ENCODE measurements at places on chromosomes 6 and 20. TPM values are rescaled to one million over a fixed set of nuclear protein-coding genes. Genes with fewer than 3 reads are reported as not detected.

GRCh38 chr6:128233531-128233930, 286.9 kb downstream of the PTPRK start:
- no peak for DNase-seq

DNA sequence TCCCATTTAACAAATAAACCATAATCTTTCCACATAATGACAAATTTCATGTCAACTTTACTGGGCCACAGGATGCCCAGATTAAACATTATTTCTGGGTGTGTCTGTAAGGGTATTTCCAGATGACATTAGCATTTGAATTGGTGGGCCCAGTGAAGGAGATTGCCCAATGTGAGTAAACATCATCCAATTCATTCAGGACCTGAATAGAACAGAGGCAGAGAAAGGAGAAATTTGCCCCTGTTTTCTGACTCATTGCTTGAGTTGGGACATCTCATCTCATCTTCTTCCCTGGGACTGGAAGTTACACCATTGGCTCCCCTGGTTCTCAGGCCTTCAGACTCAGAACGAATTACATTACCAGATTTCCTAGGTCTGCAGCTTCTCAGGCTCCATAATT, 142.9 kb downstream of the TPBG start:
- DNase-seq: no peak

DNA sequence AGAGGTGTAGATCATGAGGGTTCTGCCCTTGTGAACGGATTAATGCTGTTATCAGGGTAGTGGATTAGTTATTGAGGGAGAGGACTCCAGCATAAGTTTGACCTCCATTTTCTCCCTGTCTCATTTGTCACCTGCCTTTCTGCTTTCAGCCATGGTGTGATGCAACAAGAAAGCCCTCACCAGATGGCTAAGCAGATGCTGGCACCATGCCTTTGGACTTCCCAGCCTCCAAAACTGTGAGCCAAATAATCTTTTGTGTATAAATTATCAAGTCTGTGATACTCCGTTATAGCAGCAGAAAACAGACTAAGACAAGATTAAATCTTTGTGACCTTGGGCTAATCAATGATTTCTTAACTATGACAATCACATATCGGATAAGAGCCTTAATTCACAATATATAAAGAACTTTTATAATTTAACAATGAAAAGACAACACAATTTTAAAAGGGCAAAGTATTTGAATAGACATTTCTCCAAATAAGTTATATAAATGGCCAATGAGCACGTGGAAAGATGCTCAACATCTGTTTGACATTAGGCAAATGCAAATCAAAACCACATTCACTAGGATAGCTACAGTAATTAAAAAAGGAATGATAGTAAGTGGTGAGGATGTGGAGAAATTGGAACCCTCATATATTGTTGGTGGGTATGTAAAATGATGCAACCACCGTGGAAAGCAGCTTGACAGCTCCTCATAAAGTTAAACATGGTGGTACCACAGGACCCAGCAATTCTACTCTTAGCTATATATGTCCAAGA, 45.3 kb upstream of the IFNGR1 start:
- no peak for DNase-seq

DNA sequence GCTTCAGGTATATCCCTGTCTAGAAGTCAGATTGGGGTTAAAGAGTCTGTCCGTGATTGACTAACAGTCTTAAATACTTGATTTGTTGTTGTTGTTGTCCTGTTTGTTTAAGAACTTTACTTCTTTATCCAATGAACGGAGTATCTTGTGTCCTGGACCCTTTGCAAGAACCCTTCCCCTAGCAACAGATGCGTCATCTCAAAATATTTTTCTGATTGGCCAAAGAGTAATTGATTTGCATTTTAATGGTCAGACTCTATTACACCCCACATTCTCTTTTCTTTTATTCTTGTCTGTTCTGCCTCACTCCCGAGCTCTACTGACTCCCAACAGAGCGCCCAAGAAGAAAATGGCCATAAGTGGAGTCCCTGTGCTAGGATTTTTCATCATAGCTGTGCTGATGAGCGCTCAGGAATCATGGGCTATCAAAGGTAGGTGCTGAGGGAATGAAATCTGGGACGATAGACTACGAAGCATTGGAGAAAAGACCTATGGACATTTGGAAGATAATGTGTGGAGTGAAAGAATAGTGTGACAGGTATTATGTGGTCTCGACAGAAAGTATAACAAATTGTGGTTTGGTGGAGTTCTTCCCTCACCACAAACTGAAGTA, at the start of gene HLA-DRA:
Gene HLA-DRA, plus strand, starts transcription at position 286 of the 613 bp plus-strand sequence. Its CDS starts 64 bp downstream, at position 350.
- no peak for DNase-seq

DNA sequence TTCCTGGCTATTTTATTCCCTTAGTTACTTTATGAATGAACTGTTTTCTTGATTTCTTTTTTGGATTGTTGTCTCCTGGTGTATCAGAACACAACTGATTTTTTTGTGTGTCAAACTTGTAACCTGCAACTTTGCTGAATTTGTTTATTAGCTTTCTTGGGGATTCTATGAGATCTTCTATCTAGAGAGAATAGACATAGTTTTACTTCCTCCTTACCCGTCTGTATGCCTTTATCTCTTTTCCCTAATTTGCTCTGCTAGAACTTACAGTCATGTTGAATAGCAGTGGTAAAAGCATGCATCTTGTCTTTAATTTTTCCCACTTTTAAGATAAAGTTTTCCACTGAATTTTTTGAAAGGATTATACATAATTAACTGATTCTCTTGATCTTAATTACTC, 13.2 kb downstream of the RNF146 start:
- DNase-seq: no peak

The COX7A2 gene
- total RNA-seq: 2,028 TPM

The TRIM15 gene
- total RNA-seq: not detected

The PTPRT gene
- total RNA-seq: 0.11 TPM

The VIP gene
- 1.2 TPM for total RNA-seq

All from right atrium auricular region (tissue), 2 donors.